Activated naive CD8-positive, alpha-beta T cell treated with anti-CD3 and anti-CD28 coated beads for 36 hours (primary cell): ENCODE measurements at places on chromosomes 5 and 9.

- DNase-seq, result no peak
These were observed 9.9 kb downstream of the PRDM6 start for GRCh38 chr5:123098767-123099513.

- no peak for DNase-seq
These were observed 125.8 kb downstream of the MYO10 start for GRCh38 chr5:16810208-16810854.

- DNase-seq, result no peak
These were observed 39.2 kb upstream of the LURAP1L start for GRCh38 chr9:12735665-12736064.

DNA sequence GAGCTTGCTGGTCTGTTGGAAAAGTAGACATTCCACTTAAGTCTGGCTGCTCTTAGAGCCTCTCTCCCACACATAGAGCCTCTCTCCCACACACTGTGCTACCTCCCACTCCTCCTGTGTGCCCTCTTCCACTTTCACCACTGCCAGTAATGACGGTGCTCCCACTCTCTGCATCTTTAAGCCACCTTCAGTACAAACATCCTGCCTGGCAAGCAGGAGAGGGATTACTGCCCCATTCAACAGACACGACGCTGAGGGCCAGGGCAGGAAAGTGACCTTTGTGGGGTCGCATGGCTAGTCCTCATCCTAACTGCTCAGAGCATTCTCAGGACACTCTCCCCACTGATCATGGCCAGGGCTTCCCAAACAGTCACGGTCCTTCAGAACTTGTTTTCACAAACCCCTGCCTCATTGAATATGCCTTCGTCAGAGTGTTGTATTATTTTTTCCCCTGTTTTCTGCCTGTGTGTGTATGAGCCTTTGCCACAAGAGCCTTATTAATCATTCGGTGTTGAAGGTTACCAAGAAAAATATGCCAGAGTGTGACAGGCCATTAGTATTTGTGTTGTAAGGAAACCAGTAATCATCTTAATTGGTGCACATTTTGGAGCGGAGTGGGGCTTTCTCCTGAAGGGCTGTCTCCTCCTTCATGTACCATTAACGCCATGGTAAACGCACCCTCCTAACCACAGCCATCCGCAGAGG is 87.1 kb upstream of the SAP30L start:
- no peak for DNase-seq

- DNase-seq, result no peak
These were observed 537.5 kb downstream of the ELAVL2 start for GRCh38 chr9:23288545-23288944.

GRCh38 chr5:57503433-57503832 is 20.8 kb upstream of the ACTBL2 start:
- no peak for DNase-seq

DNA sequence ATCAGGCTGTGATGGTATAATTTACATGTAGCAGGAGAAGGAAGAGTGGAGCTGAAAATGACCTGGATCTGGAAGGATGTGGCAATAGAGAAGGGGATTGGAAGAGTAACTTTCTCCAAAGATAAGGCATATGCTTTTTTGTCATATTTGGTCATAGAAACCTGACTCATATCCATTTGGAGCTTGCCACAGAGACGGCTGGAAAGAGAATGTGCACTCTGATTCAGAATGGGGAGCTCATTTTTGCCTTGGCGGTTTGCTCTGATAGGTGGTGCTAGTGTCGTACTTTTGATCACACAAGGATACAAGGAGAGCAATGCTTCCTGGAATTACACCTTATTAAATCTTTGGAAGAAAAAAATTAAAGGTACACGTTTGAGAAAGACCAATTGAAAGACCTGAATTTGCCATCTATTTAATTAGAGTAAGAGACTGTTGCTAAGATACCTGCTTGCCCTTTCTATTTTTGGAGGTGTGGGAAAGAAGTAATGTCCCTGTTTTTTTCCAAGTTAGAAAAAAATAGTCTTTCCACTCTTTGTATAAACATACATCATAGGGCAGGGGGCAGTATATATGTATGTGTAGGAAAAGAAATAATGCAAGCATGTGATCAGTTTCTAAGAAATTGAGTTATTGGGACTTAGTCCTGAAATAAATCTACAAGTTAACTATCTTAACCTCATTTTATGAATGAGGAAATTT is 5.4 kb downstream of the LSM11 start:
- no peak for DNase-seq

GRCh38 chr5:171478946-171479775 is 59.7 kb downstream of the FGF18 start:
- DNase-seq, result no peak

DNA sequence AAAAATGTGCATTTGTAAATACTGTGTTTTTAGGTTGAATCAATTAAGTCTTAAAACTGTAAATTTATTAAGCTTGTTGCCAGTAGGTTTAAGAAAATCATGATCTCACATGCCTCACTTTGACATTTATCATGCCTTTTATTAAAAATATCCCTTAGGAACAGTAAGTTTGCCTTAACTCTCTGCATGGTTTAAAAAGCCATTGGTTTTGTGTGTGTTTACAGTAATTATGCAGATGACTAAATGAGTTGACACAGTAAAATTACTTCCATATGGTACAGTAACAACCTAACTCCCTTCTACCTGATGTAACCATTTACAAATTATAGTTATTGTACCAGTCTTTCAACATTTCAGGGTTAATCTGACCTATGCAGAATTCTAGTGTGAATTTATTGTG is 6.5 kb downstream of the RPS6 start:
- DNase-seq, result no peak

DNA sequence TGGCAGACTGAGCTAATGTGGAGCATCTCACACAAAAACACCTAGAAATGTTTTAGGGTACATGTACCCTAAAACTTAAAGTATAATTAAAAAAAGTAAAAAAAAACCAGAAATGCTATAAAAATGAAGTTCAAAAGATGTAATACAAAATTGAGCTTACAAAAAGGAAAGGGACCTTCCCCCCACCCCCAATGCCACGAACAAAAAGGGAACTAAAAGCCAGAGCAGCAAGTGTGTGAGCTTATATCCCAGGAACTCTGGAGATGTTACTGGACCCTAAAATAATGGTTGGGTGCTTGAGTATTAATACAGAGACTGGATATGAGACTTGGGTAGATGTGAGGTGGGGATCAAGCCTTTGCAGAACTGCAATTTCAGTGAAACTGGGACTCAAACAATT is 11.0 kb downstream of the SPATA9 start:
- no peak for DNase-seq

DNA sequence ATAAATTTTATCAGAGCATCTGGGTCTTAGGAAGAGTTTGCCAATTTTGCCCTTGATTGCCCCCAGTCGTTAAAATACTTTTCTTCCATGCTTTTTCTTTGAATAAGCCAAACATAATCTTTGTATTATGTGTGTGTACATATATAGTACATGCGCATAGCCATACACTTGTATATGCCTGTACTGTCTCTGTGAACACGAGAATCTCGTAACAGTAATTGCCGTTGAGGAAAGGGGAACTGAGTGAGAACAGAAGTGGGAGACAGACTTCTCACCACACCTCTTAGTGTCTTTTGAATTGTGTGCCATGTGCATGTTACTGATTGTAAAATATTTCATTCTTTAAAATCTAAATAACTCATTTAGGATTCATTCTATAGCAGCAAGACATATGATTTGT is 79.6 kb upstream of the GRHPR start:
- DNase-seq, result no peak

GRCh38 chr9:121914604-121915303 is 178.4 kb downstream of the TTLL11 start:
- DNase-seq, result no peak

DNA sequence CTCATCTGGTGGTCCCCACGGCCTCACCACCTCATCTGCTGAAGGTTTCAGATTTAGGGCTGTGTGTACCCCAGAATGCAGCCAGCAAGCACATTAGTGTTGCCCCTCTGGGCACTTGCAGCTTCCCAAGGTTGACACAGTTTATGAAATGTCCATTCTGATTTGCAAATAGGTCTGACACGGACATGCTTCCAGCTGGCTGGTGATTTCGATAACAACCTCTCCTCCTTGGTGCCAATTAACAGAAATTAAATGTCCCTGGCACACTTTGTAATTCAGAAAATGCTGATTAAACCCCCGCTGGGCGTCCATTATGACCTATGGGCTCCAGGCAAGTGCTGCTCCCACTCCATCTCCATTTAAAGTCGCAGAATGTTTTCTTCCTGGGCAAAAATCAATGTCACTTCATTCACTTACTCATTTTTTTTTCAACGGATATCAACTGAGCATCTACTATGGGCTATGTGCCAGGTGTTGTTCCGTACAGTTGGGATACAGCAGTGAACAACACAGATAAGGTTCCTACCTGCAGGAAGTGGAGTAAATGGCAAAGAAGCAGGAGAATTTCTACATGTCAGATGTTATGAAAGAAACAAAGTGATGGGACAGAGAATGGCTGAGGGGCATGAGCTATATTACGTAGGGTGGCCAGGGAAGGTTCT is 32.0 kb downstream of the PLAC8L1 start:
- no peak for DNase-seq

GRCh38 chr9:37954581-37954981 is 50.7 kb upstream of the SLC25A51 start:
- no peak for DNase-seq

DNA sequence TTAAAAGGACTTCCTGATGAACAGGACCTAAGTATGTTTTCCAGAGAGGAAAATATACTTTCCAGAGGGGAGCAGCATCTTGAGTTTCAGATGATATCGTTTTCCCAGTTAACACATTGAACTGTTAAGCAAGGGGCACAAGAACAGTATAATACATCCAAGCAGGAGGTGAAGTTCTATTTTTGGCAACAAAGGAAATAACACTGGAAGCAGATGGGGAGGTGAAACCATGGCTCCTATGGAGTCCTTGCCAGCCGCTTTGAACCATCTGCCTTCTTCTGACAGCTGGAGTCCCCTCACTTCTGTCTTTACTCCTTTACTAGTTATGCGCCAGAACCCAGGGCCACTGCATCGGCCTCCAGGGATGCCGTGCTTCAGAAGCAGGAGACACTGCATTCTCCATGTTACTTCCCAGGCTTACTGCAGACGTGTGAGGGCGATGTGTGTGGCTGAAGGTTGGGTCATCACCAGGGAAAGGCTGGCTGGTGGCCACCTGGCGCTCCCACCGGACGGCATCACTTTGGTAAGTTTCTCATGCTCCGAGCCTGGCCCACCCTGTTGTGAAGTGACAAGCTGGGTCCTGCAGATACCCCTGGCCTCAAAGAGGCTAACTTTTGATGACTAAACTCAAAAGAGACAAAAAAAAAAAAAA is 77.8 kb downstream of the TTLL11 start:
- no peak for DNase-seq

DNA sequence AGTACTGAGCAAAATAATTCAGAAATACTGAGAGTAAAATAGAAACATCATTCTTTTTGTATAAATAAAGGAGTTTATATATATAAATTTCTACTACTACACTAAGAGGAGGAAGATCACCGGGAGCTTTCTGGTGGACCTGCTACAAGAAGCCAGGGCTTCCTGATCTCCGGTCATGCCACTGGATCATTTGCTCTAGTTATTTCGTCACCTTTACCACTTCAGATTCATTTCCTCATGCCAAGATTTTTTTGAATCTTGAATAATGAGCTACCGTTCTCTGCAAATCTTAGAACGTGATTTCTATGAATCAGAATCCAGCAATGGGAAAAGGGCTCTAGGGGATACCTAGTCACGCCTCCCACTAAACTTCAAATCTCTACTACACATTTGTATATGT is 51.9 kb upstream of the TBC1D9B start:
- DNase-seq, result no peak

DNA sequence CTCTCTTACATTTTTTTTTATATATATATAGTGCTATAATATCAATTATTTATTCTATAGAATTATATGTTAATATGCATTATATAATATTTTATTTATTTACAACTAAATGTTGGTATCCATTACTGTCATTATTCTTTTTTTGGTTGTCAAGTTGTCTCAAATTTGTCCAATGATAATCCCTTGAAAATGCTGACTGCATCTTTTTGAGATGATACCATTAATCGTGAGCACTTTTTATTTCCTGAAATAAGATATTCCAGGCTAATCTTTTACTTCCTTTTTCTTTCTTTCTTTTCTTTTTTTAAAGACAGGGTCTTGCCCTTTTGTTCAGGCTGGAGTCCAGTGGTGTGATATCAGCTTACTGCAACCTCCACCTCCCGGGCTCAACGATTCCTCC is 12.7 kb upstream of the MPDZ start:
- DNase-seq, result no peak

DNA sequence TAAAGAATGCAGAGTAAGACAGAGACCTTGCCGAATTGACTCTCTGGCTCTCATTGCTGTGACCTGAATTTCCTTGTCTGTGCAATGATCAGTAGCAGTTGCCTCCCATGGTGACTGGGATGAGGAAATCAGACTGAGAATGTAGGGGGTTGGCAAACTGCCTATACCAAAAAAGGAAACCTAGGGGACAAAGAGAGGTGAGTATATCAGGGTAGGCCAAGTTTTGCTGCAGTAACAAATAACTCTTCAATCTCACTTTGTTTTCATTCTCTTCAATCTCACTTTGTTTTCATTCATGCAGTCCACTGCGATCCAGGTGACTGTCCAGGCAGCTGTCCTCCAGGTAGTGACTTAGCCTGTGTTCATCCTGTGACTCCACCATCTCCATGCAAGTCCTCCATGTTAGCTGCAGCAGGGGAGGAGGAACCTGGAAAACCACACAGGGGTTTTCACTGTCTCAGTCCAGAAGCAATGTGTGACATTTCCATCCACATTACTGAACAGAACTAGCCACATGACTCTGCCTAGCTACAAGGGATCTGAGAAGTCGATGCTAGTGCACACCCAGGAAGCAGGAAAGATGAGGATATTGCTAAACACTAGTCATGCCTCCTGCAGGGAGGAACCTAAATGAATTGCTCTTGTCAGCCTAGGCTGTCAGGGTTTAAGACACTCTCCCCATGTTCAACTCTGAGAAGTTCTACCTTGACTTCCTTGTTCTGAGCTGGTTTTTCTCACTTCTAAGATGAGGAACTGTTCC is 26.0 kb downstream of the TMEM174 start:
- no peak for DNase-seq

DNA sequence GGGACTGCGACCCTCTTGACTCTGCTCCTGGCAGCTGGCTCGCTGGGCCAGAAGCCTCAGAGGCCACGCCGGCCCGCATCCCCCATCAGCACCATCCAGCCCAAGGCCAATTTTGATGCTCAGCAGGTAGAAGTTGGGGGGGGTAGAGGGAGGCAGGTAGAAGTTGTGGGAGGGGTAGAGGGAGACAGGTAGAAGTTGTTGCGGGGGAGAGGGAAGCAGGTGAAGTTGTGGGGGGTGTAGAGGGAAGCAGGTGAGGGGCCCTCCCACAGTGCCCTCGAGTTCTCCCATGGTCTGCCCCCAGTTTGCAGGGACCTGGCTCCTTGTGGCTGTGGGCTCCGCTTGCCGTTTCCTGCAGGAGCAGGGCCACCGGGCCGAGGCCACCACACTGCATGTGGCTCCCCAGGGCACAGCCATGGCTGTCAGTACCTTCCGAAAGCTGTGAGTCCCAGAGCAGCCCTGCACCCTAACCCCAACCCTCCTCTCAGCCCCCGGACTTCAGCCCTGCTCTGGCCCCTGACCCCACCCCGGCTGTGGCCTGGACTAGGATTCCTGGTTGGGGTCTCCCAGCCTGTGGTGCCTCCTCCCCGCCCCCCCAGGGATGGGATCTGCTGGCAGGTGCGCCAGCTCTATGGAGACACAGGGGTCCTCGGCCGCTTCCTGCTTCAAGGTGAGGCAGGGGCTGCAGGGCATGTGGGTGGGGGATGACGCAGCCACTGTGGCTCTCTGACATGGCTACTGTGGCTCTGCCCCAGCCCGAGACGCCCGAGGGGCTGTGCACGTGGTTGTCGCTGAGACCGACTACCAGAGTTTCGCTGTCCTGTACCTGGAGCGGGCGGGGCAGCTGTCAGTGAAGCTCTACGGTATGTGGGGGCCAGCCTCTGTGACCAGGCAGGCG is 537 bp downstream of the C8G start:
- DNase-seq, result no peak
